ENCODE measurements at places on chromosomes 5 and 9.

GRCh38 chr9:128145951-128146351 is 3.3 kb upstream of the LCN2 start:
- no peak for DNase-seq

GRCh38 chr5:136781464-136781863 is 416.1 kb upstream of the TRPC7 start:
- peak; percentile 82 for DNase-seq

DNA sequence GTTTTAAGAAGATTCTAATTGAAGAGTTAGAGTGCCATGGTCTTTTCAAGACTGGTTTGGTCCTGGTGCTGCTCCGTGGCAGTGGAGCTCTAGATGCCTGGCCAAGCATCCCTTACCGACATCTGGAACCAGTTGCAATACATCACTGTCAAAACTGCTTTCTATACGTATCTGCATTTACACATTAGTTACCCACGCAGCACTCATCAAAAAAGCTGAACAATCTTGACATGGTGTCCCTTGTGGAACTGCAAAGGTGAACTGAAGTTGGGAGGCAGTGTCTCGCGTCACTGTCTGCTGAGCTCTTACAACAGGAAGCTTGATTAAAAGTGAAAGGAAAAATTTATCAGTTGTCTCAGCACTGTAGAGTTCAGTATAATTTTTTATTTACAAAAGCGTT is 82.6 kb downstream of the PBX3 start:
- peak; percentile 40 for DNase-seq

DNA sequence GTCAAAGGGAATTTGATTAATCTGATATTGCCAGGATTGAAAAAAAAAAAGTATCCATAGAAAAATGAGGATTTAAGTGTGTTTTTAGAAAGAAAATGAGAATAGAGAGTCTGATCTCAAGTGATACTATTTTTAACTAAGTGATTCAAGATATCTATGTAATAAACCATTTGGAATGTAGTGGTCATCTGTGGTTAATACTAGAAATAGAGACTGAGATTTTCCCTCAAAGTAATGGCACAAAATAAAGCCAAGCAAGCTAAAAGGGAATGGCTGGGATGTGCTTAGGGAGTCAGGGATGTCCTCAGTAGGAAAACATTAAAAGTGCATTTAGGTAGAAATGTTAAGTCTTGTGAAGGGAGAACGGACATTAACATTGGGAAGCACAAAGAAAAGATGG is 90.6 kb downstream of the FBXO4 start:
- no peak for DNase-seq

DNA sequence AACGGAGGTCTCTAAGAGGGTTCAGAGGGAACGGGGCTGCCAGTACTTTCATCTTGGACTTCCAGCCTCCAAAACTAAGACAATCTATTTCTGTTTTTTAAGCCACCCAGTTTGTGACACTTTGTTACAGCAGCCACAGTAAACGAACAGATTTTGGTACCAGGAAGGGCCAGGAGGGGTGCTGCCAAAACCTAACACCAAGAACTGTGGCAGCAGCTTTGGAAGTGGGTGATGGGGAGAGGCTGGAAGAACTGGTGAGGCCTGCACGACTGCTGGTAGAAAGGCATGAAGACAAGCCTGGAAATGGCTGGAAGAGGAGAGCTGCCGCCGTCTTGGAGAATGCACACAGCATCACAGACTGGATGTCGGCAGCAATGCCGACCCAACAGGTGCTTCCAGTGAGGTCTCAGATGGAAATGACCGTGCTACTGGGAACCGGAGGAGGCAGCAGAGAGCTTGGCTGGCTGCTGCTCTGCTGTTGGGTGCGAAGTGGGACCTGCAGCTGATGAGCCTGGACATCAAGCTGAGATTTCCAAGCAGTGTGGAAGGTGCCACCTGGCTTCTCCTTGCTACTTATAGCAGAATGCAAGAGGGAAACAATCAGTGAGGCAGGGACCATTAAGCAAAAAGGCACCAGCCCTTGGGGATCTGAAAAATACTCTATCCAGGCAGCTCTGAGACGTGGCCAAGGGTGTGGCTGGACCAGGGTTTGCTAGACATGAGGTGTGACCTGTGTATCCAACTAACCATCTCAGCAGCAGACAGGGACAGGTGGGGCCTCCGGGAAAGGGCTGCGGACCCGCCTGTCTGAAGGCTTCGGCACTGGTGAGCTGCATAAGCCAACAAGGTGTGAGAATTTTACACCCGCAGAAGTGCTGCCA is 4.7 kb upstream of the TMEM210 start:
- peak; percentile 26 for DNase-seq

DNA sequence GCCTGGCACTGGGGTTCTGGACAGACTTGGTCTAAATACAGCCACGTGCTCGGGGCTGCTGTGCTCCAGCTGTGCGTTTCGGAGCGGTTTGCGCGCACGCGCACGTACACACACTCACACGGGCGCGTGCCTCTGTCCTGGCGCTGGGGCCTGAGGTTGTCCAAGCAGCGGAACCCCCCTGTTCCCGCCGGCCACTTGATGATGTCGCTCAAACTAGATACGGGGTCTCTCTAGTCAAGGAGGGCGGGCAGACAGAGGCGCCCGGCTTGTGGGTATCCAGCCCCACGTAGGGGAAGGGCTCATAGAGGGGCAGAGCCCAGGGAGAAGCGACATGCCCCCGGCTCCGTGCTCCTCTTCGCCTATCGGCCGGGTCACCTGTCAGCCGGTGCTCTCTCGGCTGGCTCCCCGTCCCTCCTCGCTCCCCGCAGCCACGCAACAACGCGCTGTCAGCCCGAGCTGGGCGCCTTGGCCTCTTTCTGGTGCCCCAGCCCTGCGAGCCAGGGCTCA is 8.9 kb downstream of the NR2F1-AS1 start:
- DNase-seq: no peak

DNA sequence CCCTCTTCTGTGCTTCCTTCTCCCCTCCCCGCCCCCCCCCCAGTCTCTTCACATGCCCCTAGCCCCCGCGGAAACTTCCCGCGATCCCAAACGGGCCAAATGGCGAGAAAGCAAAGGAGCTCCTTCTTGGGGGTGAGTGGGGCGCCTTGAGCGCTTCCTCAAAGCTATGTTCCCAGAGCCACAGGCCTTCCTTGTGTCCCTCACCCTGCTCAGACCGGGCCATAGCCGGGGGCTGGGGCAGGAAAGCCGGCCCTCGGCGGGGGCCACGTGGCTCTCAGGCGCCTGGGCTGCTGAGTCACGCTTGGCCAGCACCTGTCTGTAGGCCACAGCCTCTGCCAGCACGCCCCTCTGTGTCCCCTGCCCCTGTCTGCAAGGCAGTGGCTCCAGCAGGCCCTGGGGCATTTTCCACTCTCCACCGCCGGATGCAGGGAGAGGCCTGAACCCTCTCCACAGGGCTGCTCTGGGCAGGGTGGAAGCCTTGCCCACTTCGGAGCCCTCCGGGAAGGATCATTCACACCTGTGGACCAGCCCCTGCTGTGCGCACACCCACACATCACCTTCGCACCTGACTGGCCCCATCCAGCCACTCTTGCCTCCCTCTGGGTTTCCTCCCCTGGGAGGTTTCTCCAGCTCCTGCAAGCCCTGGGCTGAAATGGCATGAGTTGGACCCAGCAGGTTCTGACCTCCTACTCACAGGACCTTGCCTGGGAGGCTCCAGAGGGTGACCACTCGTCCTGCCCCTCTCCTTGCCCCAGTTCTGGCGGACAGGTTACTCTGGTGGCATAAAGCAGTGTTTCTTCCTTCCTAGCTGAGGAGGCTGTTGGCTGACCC is 1.2 kb upstream of the SQSTM1 start:
- peak; percentile 75 for DNase-seq

Data from fibroblast of lung (primary cell).